ENCODE measurements at places on chromosomes 5 and 9.

DNA sequence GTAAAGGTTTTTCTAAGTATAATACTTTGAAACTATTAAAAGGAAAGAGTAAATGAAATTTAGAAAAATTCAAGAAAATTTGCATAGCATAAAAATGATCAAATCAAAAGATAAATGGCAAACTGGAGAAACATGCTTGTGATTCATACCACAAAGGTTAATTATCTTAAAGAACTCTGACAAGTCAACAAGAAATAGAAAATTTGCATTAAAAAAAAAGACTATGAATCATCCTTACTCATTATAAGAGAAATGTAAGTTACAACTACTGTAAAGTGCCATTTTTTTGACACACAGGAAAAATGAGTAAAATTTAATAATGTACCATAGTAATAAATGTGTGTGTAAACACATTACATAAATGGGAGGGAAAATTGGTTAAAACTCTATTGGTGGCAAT is 624.4 kb upstream of the C9orf72 start:
- DNase-seq: no peak

DNA sequence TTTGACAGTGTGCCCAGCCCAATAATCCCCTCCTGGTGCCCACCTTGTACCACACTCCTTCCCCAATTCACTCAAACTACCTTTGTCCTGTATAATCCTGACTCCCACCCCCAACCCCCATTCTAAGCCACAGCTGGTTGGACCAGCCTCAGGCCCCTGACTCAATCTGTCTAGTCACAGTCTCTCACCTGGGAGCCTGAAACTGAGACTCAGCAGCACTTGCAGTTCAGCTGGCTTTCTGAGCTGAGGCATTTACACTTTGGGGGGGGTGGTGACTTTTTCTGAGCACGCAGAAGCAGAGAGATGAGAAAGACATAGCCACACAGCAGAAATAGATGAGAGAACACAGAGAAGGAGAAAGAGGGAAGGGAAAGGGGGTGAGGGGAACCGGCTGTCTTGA is 247.3 kb downstream of the MAN2A1 start:
- no peak for DNase-seq

GRCh38 chr5:142900927-142901326 is 130.8 kb downstream of the ARHGAP26 start:
- no peak for DNase-seq

GRCh38 chr9:132507670-132508469 is 74.5 kb upstream of the BARHL1 start:
- peak; percentile 86 for DNase-seq

Data from activated effector memory CD4-positive, alpha-beta T cell treated with anti-CD3 and anti-CD28 coated beads, Interleukin-2, amount 50 U/mL, for 16 hours (primary cell).